ENCODE measurements at places on chromosomes 7 and 10.

DNA sequence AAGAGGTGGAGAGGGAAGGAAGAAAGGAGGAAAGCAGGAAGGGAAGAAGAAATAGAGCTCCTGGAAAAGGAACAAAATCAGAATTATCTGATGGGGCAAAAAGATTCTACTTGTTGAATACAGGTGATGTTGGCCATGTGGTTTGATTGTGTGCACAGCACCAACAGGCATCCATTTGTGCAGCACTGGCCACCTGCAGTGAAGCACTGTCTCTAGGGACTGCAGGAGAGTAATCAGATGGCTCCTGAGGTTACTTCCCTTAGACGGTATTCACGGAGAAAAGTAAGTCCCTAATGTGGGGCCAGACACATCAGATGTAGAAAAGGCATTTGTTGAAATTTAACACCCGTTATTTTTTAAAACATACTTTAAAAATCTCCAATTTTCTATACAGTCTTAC, 135.3 kb upstream of the VIPR2 start:
- no peak for DNase-seq

DNA sequence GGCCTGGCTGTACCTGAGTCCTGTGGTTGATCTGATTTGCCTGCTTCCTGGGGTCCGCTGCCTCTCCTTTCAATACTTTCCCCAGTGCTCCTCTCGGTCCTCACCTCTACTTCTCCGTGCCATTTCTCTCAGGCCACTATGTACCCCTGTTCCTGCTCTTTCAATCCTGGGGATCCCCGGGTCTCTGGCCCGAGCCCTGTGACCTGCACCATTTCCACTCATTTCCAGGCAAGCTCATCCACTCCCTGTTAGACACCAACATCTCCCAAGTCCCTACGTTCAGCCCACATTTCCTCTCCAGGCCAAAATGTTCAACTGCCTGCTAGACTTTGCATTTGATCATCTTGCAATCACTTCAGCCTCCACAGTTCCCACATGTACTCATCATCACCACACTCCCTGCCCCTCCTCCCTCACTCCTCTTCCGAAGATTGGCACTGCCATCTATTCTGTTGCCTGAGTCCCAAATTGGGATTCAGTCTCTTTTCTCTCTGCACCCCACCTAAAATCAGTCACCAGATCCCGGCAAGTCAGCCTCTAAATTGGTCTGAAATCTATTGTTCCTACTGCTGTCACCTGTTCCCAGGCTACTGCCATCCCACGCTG, 34.4 kb upstream of the ZMIZ1 start:
- DNase-seq, result no peak

GRCh38 chr10:76398043-76398710, 966.8 kb downstream of the LRMDA start:
- DNase-seq, result no peak

DNA sequence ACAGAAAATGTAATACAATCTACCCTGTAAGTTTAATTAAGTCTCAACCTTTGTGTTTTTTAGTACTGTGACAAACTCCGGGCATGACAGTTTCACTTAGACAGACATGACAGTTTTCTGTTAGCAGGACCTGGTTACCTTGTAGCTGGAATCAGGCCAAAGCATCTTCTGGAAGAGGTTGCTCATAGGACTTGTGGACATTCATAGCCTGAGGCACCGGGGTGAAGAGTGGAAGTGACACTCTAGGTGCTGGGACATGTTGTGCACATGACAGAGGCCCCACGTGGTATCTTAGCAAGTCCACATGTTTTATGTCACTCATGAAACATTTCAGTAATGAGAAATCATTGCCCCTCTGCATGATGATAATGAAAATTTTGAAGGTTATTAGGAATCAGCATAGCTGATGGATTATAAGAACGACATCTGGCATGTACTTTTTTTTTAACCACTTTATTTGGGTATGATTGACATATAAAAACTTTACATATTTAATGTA, 441.4 kb downstream of the CNTNAP2 start:
- no peak for DNase-seq

GRCh38 chr7:48959676-48960075, 35.3 kb downstream of the CDC14C start:
- DNase-seq, result no peak

DNA sequence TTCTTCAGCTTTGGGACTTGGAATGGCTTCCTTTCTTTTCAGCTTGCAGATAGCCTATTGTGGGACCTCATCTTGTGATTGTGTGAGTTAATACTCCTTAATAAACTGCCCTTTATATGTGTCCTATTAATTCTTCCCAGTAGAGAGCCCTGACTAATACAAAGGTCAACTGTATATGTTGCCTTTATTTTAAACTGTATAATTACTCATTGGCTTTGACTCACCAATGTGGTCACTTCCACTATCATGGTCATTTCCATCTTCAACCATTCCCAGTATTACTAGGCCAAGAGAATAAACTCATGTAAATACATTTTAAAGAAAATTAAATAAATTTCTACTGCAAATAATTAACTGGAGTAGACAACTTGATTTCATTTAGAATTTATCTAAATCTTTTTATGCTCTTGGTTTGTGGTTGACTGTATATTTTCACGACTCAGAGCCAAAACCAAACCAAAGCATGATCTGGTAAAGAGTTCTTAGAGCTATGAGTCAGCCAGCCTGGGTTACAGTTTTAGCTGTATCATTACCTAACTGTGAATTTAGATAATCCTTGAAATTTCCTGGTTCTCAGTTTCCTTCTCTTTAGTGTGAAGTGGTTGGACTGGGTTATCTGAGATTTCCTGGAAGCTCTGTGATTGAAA, 188.4 kb downstream of the PPP1R3A start:
- DNase-seq, result no peak

DNA sequence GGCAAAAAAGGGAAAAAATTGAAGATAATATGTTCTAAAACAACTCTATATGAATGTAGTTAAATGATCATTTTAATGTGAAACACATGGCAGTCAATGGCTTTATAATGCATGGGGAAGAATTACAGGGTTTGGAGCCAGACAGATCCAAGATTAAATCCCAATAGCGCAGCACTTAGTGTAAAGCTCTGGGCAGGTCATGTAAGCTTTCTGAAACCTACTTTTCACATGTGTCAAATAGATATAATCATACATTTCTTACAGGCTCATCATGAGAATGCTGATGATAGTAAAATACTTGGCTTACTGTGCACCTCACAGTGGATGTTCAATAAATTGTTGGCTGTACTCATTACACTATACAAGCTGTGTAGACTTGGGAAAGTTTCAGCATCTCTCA, 48.0 kb upstream of the ZNF365 start:
- no peak for DNase-seq
